ENCODE measurements at places on chromosomes 6 and 20.

GRCh38 chr20:59598625-59599310 lies 5.6 kb upstream of the PHACTR3 start:
- DNase-seq: peak; percentile 31

DNA sequence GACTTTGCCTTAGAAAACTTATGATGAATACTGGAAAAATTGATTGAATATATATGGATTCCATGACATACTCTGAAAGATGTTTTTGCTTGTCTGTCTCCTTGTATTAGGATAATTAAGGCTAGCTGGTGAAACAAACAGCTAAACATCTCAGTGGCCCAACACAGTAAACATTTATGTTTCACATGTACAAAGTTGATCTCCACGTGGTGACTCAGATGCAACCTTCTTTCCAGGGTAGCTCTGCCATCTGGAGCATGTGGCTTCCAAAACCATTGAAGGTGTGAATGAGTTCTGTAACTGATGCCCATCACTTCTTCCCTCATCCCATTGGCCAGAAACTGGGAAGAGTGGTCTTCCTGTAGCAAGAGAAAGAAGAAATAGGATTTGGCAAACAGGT lies 196.3 kb downstream of the TSHZ2 start:
- no peak for DNase-seq

- DNase-seq: no peak
Measured at GRCh38 chr6:148273962-148274752, 68.5 kb upstream of the SASH1 start.

DNA sequence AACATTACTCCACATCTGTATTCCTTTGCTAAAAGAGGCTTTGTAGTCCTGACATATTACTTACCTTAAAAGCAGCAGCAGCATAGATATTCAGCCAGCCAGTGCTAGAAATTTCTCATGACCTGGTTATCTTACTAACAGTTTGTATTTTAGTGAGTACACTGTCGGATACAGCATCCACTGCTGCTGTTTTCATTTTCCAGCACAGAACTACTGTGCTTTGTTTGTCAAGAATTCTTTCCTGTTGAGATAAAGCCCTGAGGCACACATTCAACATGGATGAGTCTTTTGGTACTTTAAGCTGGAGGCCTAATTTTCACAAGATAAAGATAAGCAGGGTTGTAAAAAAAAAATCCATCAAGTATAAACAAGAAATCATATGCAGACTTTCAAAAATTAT lies 311.2 kb upstream of the OPRM1 start:
- no peak for DNase-seq

DNA sequence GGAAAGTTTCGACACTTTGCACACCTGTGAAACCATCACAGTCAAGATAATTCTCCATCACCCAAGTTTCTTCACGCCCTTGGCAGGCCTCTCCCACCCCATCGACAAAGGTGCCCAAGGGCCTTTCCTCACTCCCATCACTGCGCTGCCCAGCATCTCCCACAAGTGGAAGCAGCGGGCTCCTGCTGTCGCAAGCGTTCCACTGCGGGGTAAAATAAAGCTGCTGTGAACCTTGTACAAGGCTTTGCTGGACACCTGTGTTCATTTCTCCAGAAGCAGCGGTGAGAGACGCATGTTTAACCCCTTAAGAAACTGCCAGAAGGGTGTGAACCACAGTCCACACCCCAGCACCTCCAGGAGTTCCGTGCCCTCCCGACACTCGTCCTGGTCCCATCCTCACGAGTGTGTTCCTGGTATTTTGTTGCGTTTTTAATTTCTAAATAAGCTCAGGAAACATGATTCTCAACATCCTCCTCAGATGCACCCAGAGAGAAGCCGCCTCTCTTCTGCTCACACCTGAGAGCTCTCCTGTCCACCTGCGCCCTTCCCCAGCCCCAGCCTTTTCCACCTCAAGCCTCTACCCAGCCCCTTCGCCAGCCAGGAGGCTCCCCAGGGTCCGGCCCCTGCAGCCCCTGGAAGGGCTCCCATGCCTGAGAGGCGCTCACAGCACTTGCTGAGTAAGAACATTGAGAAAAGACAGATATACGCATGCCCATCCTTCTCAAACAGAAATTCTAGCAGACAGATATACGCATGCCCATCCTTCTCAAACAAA lies 97.5 kb downstream of the TAF4 start:
- no peak for DNase-seq

DNA sequence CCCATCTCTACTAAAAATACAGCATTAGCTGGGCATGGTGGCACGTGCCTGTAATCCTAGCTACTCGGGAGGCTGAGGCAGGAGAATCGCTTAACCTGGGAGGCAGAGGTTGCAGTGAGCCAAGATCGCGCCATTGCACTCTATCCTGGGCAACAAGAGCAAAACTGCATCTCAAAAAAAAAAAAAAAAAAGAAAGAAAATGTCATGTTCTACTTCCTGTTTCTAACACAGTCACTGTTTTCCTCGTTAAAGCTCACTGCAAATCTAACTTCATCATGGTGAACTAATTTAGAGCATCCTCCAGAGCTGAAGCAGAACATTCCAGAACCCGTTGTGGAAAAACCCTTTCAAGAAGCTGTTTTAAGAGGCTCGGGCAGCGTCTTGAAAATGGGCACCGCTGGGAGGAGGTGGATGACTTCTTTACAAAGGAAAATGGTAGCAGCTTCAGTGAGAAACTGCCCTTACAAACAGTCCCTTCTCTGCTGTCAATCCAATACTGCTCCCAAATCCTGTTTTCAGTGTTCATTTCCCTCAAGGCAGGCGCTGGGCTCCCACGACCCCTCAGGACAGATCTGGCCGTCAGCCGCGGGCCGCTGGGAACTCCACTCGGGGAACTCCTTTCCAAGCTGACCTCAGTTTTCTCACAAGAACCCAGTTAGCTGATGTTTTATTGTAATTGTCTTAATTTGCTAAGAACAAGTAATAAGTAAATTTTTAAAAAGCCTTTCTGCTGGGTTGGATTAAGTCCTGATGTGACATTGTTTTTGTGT lies 12.5 kb downstream of the CTSZ start:
- DNase-seq: no peak

Data from ACHN (cell line).